Activated naive CD8-positive, alpha-beta T cell treated with anti-CD3 and anti-CD28 coated beads, Interleukin-2, amount 10 ng/mL, durations not matched to agents 7 days and 5 days (primary cell): ENCODE measurements at places on chromosomes 3 and 15. TPM values are rescaled to one million over a fixed set of nuclear protein-coding genes. Genes with fewer than 3 reads are reported as not detected.

The RPL32 gene
- total RNA-seq, result 2,162 TPM

The ERC2 gene
- total RNA-seq, result not detected

The AGTR1 gene
- not detected for total RNA-seq

The TMEM212 gene
- not detected for total RNA-seq

The CELSR3 gene
- 16.2 TPM for total RNA-seq

The BLM gene
- total RNA-seq, result 36.6 TPM

The ZDHHC23 gene
- 3.7 TPM for total RNA-seq

The THBS1 gene
- 6.0 TPM for total RNA-seq

The THPO gene
- not detected for total RNA-seq

The CALML4 gene
- total RNA-seq, result 10.3 TPM

The CCR8 gene
- total RNA-seq, result 1.2 TPM

The ITIH1 gene
- not detected for total RNA-seq

The GOLGA8S gene
- total RNA-seq, result 1.2 TPM

The C3orf20 gene
- total RNA-seq, result 0.25 TPM

The ZFAND6 gene
- 54.9 TPM for total RNA-seq

The ZNF80 gene
- 5.1 TPM for total RNA-seq

The TEX55 gene
- not detected for total RNA-seq

The PODXL2 gene
- total RNA-seq, result 2.2 TPM

The TMCO5A gene
- not detected for total RNA-seq

The GPR87 gene
- not detected for total RNA-seq

The CSPG5 gene
- 0.25 TPM for total RNA-seq

The ATP13A5 gene
- not detected for total RNA-seq

The GOLGA6L4 gene
- 4.6 TPM for total RNA-seq

The PLCL2 gene
- total RNA-seq, result 58.0 TPM

The MKRN3 gene
- 3.0 TPM for total RNA-seq

The GALNT15 gene
- total RNA-seq, result not detected

The ATRIP gene
- 19.9 TPM for total RNA-seq

The ZNF620 gene
- 4.5 TPM for total RNA-seq

The GP5 gene
- total RNA-seq, result 2.2 TPM

The NUP210 gene
- total RNA-seq, result 163 TPM

The TNNC1 gene
- 3.0 TPM for total RNA-seq

The CXCR6 gene
- 13.5 TPM for total RNA-seq

The COL6A5 gene
- total RNA-seq, result not detected
